D721Med (cell line): ENCODE measurements at places on chromosomes 2 and 18.

DNA sequence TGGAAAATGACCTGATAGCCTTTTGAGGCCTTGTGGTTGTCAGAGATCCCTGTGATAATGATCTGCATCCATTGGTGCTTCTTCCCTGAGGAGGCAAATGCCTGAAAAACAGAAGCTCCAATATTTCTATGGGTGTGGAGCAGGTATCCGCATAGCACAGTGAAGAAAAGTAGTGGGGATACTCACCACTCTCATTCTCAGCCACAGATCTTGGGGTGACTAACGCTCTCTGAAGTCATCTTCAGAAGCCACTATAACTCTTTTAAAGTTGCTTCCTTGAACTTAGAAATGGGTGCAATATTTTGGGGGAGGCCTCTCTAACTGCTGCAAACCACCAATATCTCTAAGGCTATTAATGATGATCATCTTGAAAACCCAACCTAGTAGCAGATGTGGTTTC, 46.2 kb downstream of the ARHGAP15 start:
- DNase-seq = no peak

DNA sequence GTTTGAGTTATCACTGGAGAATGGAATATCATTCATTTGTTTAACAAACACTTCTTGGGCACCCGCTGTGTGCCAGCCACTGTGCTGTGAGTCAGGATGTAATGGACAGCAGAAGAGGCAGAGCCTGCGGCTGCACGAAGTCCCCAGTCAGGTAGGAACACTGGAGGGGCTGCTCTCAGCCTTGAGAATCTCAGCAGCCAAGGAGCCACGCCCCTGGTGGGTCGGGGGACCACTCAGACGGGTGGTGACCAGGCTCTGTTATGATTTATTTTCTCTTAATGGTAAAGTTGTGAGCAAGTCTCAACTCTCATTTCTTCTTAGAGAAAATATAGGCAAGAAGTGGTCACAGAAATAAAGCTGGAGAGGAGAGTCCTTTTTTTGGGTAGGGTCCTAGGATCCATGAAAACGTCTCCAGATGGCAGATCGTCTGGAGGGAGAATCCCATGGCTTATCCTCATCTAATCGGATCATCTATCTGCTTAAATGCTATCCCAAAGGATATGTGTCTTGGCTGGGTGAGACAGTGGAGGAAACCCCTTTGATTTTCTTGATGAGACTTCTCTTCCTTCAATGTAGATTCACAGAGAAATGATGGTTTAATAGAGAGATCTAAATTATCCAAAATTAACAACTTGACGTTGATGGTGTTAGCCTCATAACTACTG, 129.1 kb upstream of the LGALSL start:
- peak; percentile 65 for DNase-seq

- DNase-seq = no peak
Observed at GRCh38 chr18:22170421-22171257, 1.2 kb downstream of the GATA6 start.

DNA sequence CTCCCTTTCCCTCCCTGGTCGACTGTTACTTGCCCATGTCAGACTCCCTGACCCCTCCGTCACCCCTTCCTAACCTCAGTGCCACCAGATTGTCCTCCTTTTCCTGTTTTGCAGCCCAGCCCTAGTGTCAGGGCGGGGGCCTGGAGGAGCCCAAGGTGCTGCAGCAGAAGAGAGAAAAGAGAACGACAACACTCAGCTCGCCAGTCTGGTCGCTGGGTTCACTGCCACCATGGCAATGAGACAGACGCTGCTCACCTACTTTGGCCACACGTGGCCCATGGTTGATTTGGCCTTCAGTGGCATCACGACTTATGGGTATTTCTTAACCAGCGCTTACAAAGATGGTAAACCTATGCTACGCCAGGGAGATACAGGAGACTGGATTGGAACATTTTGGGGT, 108.4 kb upstream of the RMDN2 start:
- no peak for DNase-seq

DNA sequence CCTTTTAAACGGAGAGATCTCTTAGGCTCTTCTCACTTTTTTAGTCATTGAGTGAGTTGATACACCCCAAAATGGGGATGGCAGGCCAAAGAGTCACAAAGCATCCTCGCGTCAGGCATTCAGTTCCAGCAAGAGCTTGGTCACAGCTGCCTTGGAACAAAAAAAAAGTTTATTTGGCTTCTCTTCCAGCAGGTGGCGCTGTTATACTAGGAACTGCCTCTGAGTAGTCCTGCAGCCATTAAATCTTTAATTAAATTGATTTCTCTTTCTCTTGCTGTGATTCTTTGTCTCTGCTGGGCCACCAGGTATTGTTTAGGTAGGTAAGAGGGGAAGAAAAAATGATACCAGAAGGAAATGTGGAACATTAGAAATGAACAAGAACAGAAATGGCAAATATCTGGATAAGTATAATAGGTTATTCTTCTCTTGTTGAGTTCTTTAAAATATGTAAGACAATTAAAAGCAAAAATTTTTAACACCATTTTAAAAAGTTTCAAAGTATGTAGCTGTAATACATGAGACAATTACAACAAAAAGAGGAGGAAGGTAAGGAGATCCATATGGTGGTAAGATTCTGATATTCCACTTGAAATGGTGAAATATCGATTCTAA, 175.1 kb downstream of the GALNT1 start:
- peak; percentile 41 for DNase-seq
